Hair follicle dermal papilla cell (primary cell): ENCODE measurements at places on chromosomes 4 and X. TPM values are rescaled to one million over a fixed set of nuclear protein-coding genes. Genes with fewer than 3 reads are reported as not detected.

Gene CDS1
- under 0.01 TPM in 2 replicates for total RNA-seq

Gene ZNF157
- total RNA-seq = 0.12 TPM in 1 of 2 replicates, not detected in the other

Gene AMBN
- total RNA-seq = not detected in 2 replicates

Gene SORCS2
- 0.36 and 0.49 TPM in 2 replicates for total RNA-seq

Gene DNAAF6
- not detected in 2 replicates for total RNA-seq

Gene GNRHR
- total RNA-seq = not detected in 2 replicates

Gene MAGED4
- total RNA-seq = 38.1 and 57.8 TPM in 2 replicates

Gene BEX2
- total RNA-seq = 0.73 and 0.97 TPM in 2 replicates

Gene PAGE2
- total RNA-seq = not detected in 2 replicates

Gene EDA2R
- total RNA-seq = 14.4 and 19.6 TPM in 2 replicates

Gene CCDC158
- total RNA-seq = 0.61 and 0.65 TPM in 2 replicates

Gene RIBC1
- 0.65 and 0.73 TPM in 2 replicates for total RNA-seq

Gene CXCL1
- total RNA-seq = 78.3 and 166 TPM in 2 replicates

Gene MAGEB6B
- total RNA-seq = not detected in 2 replicates

Gene NEUROG2
- total RNA-seq = not detected in 2 replicates

Gene TEX13C
- not detected in 2 replicates for total RNA-seq

Gene DYNLT3
- 45.8 and 59.4 TPM in 2 replicates for total RNA-seq

Gene POLN
- total RNA-seq = 3.2 and 3.5 TPM in 2 replicates

Gene GYPE
- 0.85 and 2.1 TPM in 2 replicates for total RNA-seq

Gene PLXNB3
- 7.7 and 9.2 TPM in 2 replicates for total RNA-seq

Gene GPRASP1
- total RNA-seq = 3.4 and 4.4 TPM in 2 replicates

Gene ADH1A
- total RNA-seq = not detected in 2 replicates

Gene SLITRK4
- total RNA-seq = 0.61 and 0.97 TPM in 2 replicates

Gene RAPGEF2
- total RNA-seq = 63.4 and 63.9 TPM in 2 replicates

Gene WWC2
- total RNA-seq = 40.4 and 40.6 TPM in 2 replicates

Gene BEX1
- total RNA-seq = 0.61 and 1.8 TPM in 2 replicates

Gene BRCC3
- total RNA-seq = 11.2 and 11.7 TPM in 2 replicates

Gene LIAS
- total RNA-seq = 4.5 and 5.1 TPM in 2 replicates

Gene AMER1
- total RNA-seq = 4.6 and 5.5 TPM in 2 replicates

Gene RASSF6
- under 0.01 and 0.16 TPM in 2 replicates for total RNA-seq

Gene NKX3-2
- total RNA-seq = under 0.01 TPM in 1 of 2 replicates, not detected in the other

Gene KCNIP4
- not detected in 2 replicates for total RNA-seq

Gene REELD1
- total RNA-seq = not detected in 2 replicates

Gene LUZP4
- total RNA-seq = not detected in 2 replicates

Gene SPANXN3
- total RNA-seq = not detected in 2 replicates

Gene MTMR8
- total RNA-seq = 0.97 and 1.2 TPM in 2 replicates

Gene WAS
- 0.36 TPM in 1 of 2 replicates, not detected in the other for total RNA-seq

Gene CXXC4
- total RNA-seq = under 0.01 and 0.16 TPM in 2 replicates

Gene TKTL2
- not detected in 2 replicates for total RNA-seq

Gene ALB
- total RNA-seq = not detected in 2 replicates

Gene RHOXF2
- total RNA-seq = not detected in 2 replicates

Gene CLIC2
- total RNA-seq = 5.1 and 7.8 TPM in 2 replicates

Gene DCAF4L1
- total RNA-seq = 0.16 TPM in 1 of 2 replicates, not detected in the other

Gene KIF4A
- total RNA-seq = 1.5 and 2.3 TPM in 2 replicates

Gene HTN1
- not detected in 2 replicates for total RNA-seq

Gene BEX3
- total RNA-seq = 110 and 139 TPM in 2 replicates

Gene PRDM8
- total RNA-seq = 27.8 and 32.8 TPM in 2 replicates

Gene RASGEF1B
- 0.12 and 0.16 TPM in 2 replicates for total RNA-seq

Gene NAP1L3
- total RNA-seq = 8.7 and 11.8 TPM in 2 replicates

Gene TCEAL5
- not detected in 2 replicates for total RNA-seq

Gene SLC6A14
- total RNA-seq = not detected in 2 replicates

Gene TBX22
- total RNA-seq = not detected in 2 replicates

Gene ATP1B4
- not detected in 2 replicates for total RNA-seq

Gene FHL1
- 135 and 174 TPM in 2 replicates for total RNA-seq

Gene IL13RA2
- total RNA-seq = 5.7 and 11.8 TPM in 2 replicates

Gene GC
- total RNA-seq = not detected in 2 replicates
